PC-3 (cell line): ENCODE measurements at places on chromosomes 7 and 10. TPM values are rescaled to one million over a fixed set of nuclear protein-coding genes. Genes with fewer than 3 reads are reported as not detected.

Gene PVRIG
- total RNA-seq: not detected in 2 replicates

Gene SRRM3
- total RNA-seq: 0.66 and 3.2 TPM in 2 replicates

Gene TCERG1L
- total RNA-seq: not detected in 2 replicates

- no peak for DNase-seq
Measured at GRCh38 chr10:11397980-11398580, 213.4 kb downstream of the USP6NL start.

GRCh38 chr7:158829342-158830210, at the start of gene ESYT2:
Gene ESYT2, minus strand, starts transcription at chr7:158829509. Its CDS starts 91 bp downstream, at chr7:158829418.
- DNase-seq: peak; percentile 94

DNA sequence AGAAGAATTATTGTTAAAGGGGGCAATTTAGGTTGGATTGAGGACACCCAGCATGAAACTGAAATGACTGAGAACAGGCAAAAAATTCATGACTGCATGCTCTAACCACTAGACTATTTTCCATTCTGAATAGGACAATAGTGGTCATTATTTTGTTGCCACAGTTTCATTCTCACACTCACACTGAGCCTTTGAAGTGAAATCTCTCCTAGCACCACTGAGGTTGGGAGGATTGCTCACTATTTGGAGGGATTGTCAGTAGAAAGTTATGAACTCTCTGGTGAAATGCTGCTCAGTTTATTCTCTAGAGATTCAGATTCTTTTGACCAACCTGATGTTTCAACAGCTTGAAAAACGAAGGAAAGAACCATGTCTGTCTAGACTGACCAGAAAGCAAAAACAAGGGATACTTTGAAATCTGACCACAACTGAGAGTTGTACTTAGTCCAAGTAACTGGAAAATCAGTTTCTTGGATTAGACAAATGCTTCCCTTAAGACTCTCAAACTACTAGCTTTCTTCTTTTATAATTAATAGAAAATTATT, 191.2 kb downstream of the DYNC1I1 start:
- DNase-seq: no peak

DNA sequence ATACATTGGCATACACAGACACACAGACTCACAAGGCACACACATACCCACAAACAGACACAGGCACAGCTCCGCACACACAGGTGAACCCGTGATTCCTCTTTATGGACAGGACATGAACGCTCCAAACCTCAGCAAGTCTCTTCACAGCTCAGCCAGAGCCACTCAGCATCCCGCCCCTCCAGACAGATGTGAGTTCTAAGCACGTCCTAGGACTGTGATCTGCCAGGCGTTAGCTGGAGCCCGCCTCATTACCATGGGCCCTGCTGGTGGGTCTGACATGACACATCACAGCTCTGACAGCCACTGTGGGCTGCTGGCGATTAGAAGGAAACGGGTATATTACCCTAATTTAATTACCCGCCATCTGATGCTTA, 176.7 kb upstream of the PPP2R2D start:
- DNase-seq: no peak

GRCh38 chr7:26212921-26213718, 11.6 kb downstream of the CBX3 start:
- no peak for DNase-seq

DNA sequence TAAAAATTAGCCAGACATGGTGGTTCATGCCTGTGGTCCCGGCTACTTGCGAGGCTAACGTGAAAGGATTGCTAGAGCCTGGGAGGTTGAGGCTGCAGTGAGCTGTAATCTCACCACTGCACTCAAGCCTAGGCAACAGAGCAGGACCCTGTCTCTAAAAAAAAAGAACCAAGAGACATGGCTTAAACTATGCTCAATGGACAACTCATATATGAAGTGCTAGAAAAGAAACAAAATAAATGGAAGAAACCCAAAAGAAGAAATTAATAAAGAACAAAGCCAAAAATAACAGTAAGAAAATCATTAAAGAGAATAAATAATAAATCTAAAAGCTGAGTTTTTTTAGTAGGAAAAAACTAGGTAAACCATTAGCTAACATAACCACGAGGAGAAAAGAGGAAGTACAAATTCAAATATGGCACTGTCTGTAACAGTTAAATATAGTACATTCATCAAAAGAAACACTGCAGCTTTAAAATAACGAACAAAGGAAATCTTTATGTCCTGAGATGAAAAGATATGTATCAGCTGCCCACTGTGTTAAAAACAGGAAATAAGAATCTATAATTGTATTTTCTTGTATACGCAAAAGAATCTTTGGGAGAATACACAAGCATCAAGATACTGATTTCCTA, 48.7 kb downstream of the UPF2 start:
- DNase-seq: no peak

DNA sequence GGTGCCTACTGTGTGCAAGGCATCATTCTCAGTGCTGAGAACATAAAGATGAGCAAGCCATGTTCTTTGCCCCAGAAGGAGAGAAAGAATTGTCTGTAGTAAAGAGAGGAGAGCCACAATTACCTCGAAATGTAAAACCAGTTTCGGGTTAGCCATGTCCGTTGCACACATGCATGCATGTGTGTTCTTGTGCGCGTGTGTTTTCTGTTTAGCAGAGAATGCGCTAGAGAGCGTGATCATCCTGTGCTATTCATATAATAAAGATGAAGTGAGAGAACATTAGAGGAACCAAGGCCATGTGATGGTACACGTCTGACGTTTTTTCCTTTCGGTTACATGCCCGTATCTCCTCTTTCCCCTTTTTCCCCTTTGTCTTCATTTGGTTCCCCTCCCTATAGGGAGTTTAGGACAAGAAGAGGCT, 158.2 kb downstream of the CELF2 start:
- no peak for DNase-seq

- DNase-seq: peak; percentile 98
Measured at GRCh38 chr10:33335551-33335800, 1.0 kb upstream of the NRP1 start.

DNA sequence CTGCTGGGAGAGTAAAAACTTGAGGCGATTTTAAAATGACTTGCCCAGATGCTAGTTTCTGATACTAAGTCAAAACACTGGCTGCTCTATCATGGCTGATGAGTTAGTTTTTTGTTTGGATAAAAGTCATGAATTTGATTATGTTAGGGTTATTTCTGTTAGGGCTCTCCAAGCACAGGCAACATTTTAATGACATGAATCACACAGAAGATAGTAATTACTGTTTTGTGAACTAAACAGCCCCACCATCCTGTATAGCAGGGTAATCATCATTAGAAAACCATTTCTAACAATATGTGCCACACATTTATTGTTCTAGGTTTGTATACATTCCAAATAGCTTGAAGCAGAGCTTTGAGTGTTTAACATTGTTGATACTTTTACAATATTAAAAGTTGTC, 750.3 kb downstream of the ANKRD7 start:
- DNase-seq: no peak

- DNase-seq: no peak
Measured at GRCh38 chr7:37297546-37297945, 151.1 kb downstream of the ELMO1 start.

DNA sequence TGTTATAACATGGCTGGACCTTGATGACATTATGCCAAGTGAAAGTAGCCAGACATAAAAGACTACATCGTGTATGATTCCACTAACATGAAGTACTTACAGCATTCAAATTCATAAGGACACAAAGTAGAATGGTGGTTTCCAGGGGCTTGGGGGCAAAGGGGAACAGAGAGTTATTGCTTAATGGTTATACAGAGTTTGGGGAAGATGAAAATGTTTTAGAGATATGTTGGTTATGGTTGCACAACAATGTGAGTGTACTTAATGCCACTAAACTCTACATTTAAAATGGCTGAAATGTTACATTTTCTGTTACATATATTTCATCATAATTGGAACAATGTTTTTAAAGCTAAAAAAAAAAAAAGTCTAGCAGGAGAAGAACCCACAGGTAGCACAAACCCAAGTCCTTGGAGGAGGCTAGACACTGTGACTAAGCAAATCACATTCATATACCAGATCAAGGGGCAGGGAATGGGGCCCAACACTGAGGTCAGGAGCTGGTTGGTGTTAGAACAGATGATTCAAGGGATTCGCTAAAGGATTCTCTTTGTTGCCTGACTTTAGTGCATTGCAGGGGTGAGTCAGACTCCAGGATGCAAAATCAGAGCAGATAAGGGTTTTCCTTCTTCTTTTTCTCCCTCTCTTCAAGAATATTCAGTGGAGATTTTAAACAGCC, 25.1 kb upstream of the AOAH start:
- no peak for DNase-seq

DNA sequence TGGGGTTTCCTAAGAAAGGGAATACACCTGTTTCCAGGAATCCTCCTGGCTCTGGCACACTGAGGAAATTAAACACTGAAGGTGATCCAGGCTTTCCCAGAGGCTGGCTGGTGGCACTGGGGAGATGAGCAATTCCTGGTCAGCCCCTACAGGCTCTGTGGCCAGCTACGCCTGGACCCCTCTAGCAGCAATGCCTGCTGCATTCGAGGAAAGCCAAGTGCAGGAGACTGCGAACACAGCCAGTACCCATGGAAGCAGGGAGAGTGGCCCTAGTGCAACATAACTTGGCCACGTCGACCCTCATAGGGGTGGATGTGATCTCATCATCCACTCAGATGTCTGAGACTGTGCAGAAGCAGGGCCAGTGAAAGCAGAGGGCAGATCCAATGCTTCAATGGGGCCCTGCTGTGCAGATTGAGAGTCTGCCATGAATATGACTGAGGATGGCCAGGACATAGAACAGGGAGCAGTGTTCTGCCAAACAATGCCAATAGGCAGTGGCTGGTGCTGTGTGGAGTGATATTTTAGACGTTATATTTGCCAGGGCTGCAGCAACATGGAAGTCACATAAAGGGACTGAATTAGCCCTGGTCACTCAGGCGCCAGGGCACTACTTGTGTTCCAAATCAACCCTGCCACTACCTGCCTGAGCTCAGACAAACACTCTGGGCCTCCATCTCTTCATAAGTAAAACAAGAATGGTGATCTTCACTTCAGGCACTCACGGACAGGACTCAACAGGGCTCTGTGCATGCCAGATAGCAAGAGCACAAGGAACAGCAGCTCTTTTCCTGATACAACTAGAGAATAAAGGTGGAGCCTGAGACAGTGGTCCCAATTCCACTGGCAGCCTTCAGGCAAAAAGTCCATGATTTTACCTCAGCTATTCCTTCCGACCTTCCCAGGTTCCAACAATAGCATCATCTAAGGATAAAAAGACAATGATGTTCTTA, 2.4 kb downstream of the ZNF488 start:
- no peak for DNase-seq
